Renal pelvis (tissue), 12 donors: ENCODE measurements at places on chromosomes 5 and 9. TPM values are rescaled to one million over a fixed set of nuclear protein-coding genes. Genes with fewer than 3 reads are reported as not detected.
A peak's percentile ranks its signal among the peaks of the same experiment; 100 is the strongest.

DNA sequence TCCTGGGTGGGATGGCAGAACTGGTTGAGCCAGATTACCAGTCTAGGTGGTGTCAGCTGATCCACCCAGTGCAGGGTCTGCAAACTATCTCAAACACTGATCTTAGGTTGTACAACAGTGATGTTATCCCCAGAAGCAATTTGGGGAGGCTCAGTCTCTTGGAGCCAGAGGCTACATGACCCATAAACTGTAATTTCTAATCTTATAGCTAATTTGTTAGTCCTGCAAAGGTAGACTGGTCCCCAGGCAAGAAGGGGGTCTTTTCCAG, 5.3 kb upstream of the ZNF366 start:
- no peak for DNase-seq

DNA sequence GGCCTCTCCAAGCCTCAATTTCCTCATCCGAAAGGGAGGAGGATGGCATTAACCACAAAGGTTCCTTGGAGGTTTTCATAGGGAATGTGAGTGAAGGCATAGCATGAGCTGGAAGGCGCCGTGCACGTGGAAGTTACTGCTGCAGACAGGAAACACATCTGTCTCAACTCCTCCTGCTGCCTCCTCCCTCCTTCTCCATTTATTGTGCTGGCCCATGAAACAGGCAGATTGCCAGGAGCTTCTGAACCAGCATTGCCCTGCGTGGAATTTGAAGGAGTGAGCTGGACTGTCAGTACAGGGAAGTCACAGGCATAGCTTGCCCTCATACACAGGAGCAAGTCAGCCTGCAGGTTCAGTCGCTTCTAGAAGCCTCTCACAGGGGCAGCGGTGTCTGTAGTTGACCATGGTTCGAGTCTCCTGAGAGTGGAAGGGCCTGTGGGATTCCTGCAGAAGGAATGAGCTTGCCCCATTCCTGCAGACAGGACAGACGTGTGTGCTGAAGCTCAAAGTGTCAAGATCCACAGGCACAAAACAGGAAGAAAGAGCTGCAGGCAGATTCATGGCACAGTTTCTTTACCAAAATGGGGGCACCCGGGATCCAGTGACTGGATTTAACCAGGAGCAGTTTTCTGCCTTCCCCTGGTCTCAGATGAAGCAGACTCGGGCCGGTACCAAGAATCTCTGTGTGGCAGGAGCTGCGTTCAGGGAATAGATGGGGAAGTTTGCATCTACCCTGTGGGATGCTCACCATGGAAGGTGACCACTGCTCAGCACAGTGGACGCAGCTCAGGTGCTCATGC, 48.7 kb upstream of the CTSL start:
- no peak for DNase-seq

- no peak for DNase-seq
These were observed 11.0 kb downstream of the TRIP13 start for GRCh38 chr5:903756-904096.

DNA sequence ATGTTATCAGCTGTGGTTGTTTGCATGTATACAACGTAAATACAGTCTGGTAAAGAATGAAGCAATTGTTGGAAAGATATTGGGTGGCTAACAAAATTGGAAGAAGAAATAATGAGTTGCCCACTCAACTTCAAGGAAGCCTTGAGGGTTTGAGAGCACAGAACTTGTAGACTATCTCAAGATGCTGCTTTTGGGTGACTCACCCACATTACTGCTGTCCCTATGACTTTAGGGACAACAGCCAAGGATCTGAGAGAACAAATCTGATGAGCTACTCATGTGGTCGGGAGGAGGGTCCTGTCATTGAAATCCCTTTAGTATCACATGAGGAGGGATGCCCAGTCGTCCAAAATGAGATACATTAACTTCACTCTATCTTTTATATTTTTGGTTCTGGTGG, 261.8 kb downstream of the GAS1 start:
- no peak for DNase-seq

GRCh38 chr5:122421374-122422079, 109.5 kb downstream of the SNCAIP start:
- peak; percentile 31 for DNase-seq

DNA sequence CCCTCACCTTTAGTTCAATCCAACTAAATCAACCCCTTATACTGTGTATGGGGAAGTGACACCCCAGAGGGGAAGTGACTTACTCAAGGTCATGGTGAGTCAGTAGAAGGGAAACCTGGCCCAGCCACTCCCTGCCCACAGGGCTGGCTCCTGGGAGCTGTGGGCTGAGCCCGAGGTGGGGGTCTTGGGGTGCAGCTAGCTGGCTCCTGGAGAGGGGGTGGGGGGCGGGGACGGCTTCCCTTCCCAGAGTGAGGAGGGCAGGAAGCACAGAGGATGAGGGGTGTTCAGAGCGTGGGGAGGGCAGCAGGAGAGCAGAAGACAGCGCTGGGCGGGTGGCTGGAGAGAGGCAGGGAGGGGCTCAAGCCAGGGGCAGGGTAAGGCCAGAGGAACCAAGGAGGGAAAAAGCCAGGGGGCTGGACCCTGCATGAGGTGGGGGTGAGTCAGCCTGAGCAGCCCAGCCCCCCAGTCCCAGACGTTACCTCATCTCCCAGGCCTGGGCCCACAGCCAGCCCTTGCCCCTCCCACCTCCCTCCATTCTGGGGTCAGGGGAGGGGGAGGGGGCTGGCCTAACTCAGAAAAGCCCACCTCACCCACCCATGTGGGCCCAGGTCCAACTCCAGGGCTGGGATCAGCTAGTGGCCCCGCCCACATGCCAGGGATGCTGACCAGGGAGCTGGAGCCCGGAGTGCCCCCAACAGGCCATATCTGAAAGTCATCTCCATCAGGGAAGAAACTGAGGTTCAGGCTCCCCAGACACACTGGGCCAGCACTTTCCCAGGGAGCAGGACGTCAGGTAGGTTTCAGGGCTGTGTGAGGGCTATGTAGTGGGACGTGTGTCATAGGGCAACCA, 2.8 kb downstream of the PDLIM7 start:
- DNase-seq, result no peak

GRCh38 chr9:81427870-81428269, 261.5 kb downstream of the TLE1 start:
- DNase-seq, result no peak

DNA sequence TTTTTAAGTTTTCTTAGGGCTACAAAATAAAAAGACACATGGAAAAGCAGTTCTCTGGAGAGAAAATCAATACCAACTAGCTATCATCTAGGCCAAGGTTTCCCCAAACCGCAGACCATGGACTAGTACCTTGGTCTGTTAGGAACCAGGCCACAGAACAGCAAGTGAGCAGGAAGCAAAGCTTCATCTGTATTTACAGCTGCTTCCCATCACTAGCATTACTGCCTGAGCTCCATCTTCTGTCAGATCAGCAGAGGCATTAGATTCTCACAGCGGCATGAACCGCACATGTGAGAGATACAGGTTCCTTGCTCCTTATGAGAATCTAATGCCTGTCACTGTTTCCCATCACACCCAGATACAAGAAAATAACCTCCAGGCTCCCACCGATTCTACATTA, 1907.6 kb upstream of the ACO1 start:
- no peak for DNase-seq

DNA sequence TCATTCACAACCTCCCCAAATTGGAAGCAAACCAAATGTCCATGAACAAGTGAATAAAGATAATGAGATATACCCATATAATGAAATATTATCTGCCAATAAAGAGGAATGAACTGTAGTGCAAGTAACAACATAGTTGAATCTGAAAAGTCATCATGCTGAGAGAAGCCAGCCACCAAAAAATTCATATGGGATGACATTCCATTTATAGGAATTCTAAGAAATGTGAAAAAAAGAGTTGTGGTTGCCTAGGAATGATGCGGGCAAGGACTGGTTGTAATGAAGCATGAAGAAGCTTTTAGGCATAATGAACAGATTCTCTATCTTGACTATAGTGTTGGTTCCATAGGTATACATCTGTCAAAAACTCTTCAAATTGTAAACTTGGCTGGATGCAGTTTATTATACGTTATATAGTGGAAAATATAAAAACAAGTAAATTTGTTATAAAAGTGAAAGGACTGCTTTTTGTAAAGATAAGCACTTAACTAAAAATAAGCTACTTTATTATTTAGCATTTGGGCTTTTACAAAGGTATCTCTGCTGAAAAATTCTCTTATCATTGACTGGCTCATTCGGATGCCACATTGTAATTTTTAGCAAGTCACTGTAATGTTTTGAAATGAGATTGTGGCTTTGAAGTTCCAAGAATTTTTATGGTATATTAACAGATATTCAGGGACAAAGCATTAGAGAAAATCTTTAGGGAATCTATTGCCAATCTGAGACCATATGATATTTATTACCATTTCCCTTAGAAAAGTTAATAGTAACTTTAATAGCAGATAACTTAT, 21.2 kb upstream of the TTC23L start:
- no peak for DNase-seq

DNA sequence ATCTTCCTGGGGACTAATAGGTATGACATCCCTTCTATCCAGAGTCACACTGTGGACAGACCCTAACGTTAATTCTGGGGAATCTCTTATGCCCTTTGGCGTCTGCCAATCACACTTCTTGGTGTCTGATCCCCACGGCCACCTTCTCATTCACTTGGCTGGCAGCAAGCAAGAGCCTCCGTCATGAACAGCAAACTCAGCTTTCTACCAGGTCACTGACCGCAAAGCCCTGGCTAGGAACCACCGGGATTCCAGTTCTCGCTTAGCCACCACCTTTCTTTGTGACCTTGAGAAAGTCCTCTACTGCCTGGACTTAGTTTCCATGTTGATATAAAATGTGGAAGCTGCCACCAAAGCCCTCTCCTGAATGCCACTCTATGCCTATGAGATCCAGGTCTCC, 67.7 kb upstream of the FCN1 start:
- DNase-seq, result no peak

- DNase-seq, result no peak
These were observed 134.8 kb upstream of the BOD1 start for GRCh38 chr5:173751266-173751600.

GRCh38 chr9:135463140-135463539, 16.4 kb upstream of the PPP1R26 start:
- no peak for DNase-seq

- DNase-seq, result no peak
These were observed 15.3 kb downstream of the BICD2 start for GRCh38 chr9:92749071-92749933.

GRCh38 chr9:87276851-87277261, 220.8 kb upstream of the DAPK1 start:
- no peak for DNase-seq

GRCh38 chr5:21919414-21920022, 933.6 kb downstream of the CDH12 start:
- DNase-seq, result no peak

DNA sequence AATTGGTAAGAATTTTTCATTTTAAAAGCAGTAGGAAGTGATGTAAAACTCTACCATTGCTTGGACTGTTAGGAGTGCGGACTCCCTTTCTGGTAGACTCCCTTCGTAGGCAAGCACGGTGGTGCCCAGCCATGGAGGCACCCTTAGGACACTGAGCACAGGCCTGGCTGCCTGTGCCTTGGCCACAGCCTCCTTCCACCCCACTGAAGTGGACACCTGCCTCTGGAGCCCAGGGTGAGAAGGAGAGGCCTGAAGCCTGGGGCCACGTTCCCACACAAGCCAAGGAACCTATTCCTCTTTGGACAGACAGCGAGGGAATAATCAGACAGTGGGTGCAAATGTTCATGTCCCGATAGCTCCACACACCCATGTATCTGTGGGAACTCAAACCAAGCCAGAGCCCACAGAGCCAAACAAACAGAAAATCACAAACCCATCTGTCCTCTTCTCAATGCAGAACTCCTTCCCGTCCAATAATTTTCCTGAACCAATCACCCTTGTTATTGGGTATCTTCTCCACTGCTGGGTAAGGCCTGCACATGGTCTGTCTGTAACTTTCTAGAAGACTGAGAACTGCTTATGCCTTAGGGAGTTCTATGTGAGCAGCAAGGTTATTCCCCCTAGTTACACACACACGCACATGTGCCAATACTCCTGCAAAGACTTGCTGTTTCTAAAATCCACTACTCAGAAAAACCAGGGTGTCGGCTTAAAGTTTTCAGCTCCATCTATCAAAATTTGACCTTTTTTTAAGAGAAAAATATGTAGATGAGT, 45.2 kb downstream of the UBE2QL1 start:
- DNase-seq, result no peak

DNA sequence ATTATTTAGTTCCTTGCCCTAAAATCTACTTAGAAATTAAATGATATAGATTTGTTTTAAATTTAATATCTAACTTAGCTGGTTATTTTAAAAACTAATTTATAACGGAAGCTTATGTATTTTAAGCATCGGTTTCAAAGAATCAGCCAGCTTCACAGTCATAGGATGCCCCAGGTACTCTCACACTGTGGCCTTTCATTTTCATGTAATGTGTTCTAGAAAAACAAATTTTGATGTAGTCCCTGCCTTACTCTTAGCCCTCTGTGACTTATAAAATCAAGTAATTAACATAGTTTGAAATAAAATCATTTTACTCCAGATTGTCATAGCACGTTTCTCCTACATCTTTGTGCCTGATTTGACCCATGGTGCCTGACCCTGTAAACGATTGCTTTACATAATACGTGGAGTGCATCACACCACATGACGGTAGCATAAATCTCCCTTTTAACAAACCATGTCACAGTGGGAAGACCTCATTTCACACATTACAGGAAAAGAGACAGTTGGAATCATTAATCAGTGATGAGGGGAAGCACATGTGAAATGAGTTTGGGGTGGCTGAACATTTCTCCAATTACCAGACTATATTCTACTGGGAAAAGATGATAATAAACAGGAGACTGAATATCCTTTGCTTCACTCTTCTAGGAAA, 731.5 kb upstream of the CDH9 start:
- peak; percentile 24 for DNase-seq

DNA sequence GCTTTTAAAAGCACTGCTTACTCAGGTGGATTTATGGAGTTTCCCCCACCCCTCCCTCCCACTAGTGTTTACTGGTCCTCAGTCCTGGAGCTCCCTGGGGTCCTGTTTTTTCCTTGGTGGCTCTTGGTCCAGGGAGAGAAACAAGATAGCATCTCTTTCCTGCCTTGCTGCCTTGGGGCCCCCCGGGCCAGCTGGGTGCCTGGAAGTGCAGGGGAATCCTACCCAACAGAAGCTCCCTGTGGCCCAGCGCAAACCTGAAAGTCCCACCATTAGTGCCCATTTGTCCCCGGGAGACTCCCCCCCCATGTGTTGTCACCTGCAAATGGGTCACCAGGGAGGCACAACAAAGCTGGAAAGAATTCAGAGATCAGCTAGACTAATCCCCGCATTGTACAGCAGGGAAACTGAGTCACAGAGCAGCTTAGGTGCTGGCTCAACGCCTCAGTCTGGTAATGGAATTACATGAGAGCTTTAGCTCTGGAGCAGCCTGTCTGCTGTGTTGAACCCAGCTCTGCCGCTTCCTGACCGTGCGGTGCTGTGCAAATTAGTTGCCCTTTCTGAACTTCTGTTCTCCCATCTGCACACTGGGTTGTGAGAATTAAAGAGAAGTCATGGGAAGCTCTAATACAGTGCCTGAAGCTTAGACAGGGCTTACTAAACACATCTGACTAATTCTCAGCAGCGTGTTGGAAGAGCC, 38.2 kb downstream of the DAB2IP start:
- DNase-seq, result no peak

Gene ZFP37
- 12.2 TPM for polyA plus RNA-seq

Gene ZDHHC21
- polyA plus RNA-seq, result 23.1 TPM

Gene MAP1B
- polyA plus RNA-seq, result 15.1 TPM

Gene CORO2A
- polyA plus RNA-seq, result 2.6 TPM

Gene IL4
- polyA plus RNA-seq, result not detected

Gene RPL35
- polyA plus RNA-seq, result 1,130 TPM

Gene FBXW2
- 50.7 TPM for polyA plus RNA-seq

Gene CAVIN4
- 5.8 TPM for polyA plus RNA-seq

Gene LCN15
- polyA plus RNA-seq, result 0.15 TPM

Gene FAF2
- polyA plus RNA-seq, result 52.5 TPM

Gene SCGB3A1
- polyA plus RNA-seq, result 1.2 TPM
